ENCODE measurements at places on chromosomes 12 and 14.
A peak's percentile ranks its signal among the peaks of the same experiment; 100 is the strongest.

GRCh38 chr14:70753518-70753953, 55.8 kb downstream of the MAP3K9 start:
- no peak for DNase-seq

GRCh38 chr12:21690704-21691368, 33.2 kb upstream of the LDHB start:
- no peak for DNase-seq

- no peak for DNase-seq
Observed at GRCh38 chr12:120267736-120268135, 2.2 kb upstream of the PXN start.

- no peak for DNase-seq
Observed at GRCh38 chr14:49049711-49050110, 536.5 kb downstream of the RPS29 start.

DNA sequence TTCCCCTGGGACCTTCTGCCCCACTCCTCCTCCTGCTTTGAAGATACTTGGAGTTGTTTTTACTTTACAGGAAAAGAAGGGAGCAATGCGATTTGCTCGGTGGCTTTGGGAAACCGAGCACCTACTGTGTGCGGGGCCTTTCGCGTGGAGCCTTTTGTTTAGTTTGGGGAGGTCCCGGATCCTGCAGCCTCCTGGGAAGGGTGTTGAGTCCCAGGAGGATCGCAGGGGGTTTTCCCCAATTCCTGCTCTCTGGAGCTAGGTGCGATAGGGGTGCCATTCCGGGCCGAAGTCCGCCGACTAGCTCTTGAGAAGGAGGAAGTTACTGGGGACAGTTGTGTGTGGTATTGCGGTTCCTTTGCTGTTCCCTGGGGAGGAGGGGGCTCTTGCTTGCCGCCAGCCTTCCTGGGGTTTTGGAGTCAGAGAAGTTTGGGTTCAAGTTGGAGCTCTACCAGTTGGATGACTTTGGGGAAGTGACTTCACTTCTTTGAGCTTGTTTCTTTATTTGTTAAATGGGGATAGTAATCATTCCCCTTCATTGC, 1.1 kb downstream of the BRI3BP start:
- no peak for DNase-seq

GRCh38 chr14:74606727-74607126, 5.3 kb downstream of the LTBP2 start:
- no peak for DNase-seq

DNA sequence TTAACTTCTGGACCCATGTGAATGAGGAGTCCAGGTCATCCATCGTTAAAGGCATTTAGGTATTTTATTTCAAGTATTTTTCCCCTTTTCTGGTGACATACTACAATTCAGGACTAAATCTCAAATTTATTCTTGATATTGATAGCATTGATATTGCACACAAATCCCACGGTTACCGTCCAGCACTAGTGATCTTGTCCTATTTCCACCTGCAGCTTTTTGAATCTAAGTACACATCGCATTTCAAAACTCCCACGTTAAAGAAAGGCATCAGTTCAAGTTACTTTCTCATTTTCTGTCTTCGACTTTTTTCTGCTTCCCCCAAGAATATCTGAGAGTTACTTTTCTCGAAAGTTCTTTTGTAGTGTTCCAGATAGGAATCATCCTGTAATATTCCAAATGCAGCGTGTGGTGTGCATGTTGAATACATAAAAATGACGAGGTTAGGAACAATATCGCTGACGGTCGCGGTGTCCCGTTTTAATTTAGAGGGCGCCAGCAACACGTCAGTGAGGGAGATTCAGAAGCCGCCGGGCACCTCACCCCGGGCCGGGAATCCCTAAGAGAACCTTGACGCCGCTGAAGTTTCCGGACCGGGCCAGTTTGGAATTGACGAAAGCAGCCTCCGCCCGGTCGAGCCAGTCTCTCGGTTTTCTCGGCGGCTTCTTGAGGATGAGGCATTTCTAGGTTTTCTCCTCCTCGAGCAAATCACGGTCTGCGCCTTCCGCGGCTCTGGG, 569 bp upstream of the RGS6 start:
- no peak for DNase-seq

DNA sequence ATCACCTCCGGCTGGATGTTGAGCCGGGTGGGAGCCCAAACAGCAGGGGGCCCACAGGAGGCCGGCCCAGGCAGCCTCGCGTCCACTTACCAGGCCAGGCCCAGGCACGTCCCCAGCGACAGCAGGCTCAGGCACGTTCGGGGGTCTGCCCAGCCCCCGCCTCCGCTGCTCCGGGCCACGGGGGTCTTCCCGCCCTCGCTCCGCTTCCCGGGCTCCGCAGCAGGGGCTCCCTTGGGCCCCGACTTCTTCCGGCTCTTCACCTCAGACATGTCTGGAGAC, 216 bp downstream of the IKBIP start:
- no peak for DNase-seq

DNA sequence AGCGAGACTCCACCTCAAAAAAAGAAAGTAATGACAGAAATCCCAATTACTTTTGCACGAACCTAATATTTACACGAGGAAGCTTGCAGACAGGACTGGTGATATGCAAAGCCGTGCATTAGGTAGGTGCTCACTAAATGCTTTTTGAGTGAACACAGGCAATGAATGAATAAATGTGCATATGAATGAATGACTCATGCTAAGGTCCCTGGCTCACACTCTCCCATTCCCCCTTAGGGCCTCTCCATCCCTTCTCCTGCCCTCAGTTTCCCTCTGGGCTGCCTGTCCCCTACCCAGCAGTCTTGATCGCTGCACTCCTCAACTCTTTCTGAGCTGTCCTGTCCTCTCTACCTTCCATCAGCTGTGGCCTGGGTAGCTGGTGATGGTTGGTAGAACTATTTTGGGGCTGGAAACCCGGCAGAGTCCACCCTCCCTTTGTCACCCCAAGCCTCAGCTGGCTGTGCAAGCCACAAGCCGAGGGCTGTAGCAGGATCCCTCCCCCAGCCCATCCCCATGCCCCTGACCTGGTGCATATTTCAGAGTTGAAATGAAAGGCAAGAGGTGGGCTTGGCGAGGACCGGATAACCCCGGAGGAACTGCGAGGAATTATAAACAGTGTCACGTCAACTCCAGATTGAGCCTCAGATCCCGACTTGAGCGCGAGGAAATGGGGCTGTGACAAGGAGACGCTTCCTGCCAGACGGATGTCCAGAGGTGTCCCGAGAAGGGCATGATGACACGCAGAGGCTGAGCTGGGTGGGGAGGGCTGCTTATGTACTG, 191.7 kb upstream of the GSC start:
- DNase-seq = no peak

DNA sequence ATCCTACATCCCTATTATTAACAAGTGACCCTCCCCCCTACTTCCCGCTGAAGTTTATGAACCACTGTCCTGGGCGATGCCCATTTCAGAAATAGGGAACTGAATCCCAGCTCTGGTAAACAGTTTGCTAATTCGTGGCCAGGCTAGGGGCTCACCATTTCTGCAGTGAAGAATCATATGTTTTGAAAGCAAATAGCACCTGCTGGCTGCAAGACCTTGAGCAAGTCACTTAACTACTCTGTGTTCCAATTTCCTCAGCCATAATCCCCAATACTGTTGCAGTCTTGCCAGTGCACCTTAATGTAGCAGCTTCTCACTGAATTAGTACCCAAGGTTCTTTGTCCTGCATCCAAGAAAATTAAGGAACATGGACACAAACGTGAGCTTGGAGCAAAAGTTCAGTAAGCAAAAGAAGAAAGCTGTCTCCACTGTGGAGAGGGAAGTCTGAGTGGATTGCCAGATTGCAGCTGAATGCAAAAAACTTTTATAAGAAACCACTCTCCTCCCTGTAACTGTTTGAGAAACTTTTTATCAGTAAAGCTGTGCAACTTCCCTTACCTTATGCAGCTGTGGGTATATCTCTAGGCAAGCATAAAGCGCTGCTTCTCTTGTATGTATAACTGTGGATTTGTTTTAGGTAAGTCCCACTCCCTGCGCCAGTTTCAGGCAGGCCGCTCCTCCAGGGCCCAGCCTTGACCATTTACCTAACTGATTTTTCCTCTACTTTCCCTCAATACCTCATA, 824 bp downstream of the OAS1 start:
- no peak for DNase-seq

GRCh38 chr12:55925371-55925770, 2.3 kb downstream of the PYM1 start:
- no peak for DNase-seq

GRCh38 chr12:103794309-103795213, 46.5 kb downstream of the NT5DC3 start:
- no peak for DNase-seq

DNA sequence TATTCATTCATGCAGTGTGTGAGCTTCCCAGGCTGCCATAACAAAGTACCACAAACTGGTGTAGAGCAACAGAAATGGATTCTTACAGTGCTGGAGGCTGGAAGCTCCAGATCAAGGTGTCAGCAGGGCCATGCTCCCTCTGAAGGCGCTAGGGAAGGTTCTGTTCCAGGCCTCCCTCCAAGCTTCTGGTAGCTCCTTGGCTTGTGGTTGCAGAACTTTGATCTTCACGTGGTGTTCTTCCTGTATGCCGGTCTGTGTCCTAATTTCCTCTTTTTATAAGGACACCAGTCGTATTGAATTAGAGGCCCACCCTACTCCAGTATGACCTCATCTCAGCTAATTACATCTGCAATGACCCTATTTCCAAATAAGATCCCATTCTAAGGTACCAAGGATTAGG, 3.1 kb downstream of the OTUB2 start:
- DNase-seq = no peak

DNA sequence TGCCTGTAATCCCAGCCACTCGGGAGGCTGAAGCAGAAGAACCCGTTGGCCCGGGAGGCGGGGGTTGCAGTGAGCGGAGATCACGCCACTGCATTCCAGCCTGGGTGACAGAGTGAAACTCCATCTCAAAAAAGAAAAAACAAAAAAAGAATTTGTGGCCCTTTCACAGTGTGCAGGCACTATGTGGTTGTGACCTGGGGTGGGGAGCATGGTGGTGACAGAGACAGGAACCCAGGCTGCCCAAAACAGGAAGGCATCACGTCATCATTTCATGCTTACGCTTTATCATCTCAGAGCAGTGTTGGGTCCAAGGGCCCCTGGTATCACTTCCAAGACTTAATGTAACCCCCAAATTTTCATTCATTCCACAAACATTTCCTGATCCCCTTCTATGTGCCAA, 175.7 kb upstream of the GSC start:
- DNase-seq = no peak

DNA sequence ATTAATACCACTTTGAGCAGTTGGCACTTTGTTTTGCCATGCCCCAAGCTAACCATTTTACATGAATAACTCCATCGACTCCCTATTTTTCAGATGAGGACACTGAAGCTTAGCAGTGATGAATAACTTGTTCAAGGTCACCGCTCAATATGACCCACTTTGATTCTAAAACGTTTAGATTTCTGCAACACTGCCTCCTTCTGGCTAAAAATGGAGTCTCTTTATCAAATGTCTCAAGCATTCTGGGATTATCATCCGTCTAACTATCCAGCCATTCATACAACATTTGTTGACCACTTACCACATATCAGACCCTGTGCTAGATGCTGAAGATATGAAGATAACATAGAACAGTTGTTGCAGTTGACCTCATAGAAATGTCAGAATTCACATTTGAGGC, 298.0 kb downstream of the PPFIA2 start:
- DNase-seq = no peak

DNA sequence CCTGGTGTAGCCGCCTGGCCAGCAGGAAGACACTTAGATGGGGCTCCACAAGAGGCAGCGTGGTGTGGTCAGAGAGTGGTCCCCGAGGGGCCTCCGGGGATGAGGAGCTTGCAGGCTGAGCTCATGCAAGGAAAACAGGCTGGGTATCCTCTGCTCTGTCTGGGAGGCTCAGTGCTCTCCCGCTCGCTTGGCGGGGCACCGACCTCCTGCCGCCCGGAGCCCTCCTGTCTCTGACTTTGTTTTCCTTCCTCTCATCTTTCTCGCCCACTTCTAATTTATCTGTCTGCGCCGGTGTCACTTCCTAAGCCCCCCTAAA, 31.3 kb upstream of the DLK1 start:
- DNase-seq = no peak

GRCh38 chr12:101697197-101697929, at the start of gene CHPT1:
CHPT1 (plus strand) TSS chr12:101697640; CDS start chr12:101697862, 222 bp downstream.
- peak; percentile 22 for DNase-seq

DNA sequence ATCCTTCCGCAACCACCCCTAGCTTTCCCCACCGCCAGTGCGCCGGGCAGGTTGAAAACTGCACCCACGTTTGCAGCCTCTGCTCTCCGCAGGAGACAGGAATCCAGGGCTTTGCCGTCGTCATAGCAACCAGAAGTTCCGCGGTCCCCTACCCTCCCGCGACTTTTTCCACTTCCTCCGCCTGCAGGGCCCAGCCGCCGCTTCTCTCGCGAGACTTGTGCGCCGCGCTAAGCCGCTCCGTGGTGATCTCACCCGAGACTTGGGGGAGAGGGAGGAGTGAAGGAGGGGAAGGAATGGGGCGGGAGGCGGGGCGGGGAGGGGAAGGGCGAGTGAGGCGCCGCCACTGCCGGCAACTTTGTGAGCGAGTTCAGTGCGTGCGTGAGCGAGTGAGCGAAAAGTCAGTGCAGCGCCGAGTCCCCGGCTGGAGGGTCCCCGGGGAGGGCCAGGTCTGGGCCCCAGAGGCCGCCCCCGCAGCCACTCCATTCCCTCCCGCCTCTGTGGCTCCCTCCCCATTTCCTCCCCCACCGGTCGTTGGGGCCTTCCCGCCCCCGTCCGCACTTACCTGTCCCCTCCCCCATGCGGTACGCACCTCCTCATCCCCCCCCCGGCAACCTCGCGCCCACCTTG, 413.0 kb downstream of the PCNX1 start:
- DNase-seq = peak; percentile 99

DNA sequence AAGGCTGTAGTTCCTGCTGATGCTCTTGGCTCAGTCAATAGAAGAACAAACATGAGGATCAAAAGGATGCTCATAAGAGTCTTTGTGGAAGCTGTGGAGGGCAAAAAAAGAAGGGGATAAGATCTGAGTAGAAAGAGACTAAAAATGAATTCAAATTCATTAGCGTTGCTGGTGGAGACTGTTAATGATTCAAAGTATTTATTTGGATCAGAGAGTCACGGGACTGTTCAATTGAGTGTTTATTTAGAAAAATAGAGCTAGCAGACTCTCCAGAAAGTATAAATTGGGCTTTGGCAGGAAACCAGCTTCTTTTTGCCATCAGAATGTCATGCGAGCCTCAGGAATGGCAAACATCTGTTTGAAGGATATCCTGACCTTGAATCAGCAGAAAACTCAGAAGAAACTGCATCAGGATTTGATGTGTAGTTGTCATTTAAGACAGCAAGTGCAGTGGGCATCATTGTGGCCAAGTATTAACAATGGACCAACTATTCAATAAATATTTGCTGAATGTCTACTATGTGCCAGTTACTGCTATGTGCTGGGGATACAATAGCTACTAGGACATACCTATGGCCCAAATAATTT, 126.4 kb downstream of the TBC1D30 start:
- peak; percentile 4 for DNase-seq

- DNase-seq = no peak
Observed at GRCh38 chr14:49367696-49368095, 218.5 kb downstream of the RPS29 start.
